ENCODE measurements at places on chromosomes 7 and 10. TPM values are rescaled to one million over a fixed set of nuclear protein-coding genes. Genes with fewer than 3 reads are reported as not detected.

- H3K4me3 ChIP-seq, result no peak overlapping the region
- no peak overlapping the region for H3K27ac ChIP-seq
- H3K36me3 ChIP-seq, result no peaks in the 10 kb centered on the region
- H3K27me3 ChIP-seq, result no peaks in the 10 kb centered on the region
- DNase-seq, result no peak
These were observed 52.2 kb downstream of the TMEM178B start for GRCh38 chr7:141126107-141126506.

FOXL3 gene
- not detected for total RNA-seq

DNA sequence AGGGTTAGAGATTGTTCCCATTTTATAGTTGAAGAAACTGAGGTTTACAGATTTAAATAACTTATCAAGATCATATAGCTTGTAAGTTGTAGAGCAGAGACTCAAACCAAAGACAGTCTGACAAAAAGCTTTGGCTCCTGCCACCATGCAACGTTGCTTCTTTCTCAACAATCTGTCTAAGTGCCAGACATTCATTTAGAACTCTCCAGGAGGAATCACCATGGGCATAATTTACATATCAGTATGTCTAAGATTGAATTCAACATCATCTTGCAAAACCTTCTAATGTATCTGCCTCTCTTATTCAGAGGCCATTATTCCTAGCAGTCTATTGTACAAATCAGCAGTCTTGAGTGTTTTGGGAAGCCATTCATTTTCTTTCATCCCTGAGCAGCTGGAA is 163.5 kb upstream of the PLXDC2 start:
- H3K4me3 ChIP-seq, result no peak overlapping the region
- H3K27me3 ChIP-seq, result no peaks in the 10 kb centered on the region
- no peak for DNase-seq
- H3K36me3 ChIP-seq, result no peaks in the 10 kb centered on the region
- H3K27ac ChIP-seq, result no peak overlapping the region

SEMA3C gene
- 28.6 TPM for total RNA-seq

DRGX gene
- not detected for total RNA-seq

CDK14 gene
- 20.8 TPM for total RNA-seq

DNA sequence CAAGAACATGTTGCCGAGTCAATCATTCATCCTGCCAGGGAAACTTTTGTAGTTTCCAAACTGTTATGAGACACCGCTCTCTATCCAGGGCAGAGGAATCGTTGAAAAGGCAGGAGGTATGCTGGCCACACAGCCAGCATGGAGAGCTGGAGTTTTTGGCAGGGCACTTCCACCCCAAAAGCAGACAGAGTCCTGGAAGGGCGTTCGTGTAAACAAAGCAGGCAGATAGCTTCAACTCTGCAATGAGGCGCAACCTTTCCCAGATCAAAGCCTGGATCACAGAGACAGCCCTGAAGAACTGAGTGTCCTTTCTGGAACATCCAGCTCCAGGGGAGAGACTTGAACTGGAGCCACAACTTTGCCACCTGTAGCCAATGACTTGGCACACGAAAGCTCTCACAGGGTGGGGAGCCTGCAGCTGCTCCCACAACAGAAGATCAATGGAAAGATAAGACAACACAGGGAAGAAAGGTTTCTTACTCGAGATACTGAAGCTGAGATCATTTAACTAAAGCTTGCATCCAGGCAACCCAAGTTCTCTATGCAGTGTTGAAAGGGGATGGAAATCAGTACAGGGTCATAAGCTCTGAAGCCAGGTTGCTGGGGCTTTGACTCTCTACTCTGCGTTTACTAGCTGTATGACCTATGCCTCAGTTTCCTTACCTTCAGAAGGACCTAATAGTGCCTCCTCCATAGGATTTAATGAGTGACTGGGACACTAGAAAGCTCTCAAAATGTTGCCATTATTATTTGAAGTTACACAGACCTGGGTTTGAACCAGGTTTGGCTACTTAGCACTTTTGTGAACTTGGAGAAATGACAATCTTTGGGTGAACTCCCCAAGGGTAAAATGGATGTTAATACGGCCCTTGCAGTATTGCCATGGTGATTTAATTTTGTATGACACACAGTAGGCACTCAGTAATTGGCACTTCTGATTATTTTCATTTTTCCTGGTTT is 434.8 kb upstream of the NPVF start:
- no peak overlapping the region for H3K4me3 ChIP-seq
- no peaks in the 10 kb centered on the region for H3K4me1 ChIP-seq
- no peaks in the 10 kb centered on the region for H3K27me3 ChIP-seq
- H3K27ac ChIP-seq, result no peak overlapping the region

ARMH3 gene
- total RNA-seq, result 2.7 TPM

- H3K36me3 ChIP-seq, result no peaks in the 10 kb centered on the region
- H3K27ac ChIP-seq, result no peak overlapping the region
- H3K4me1 ChIP-seq, result no peaks in the 10 kb centered on the region
- DNase-seq, result no peak
- H3K27me3 ChIP-seq, result no peaks in the 10 kb centered on the region
These were observed 91.6 kb downstream of the INPP5A start for GRCh38 chr10:132628966-132629900.

GRCh38 chr7:71739520-71740173 is 607.7 kb downstream of the GALNT17 start:
- no peaks in the 10 kb centered on the region for H3K4me1 ChIP-seq
- no peaks in the 10 kb centered on the region for H3K36me3 ChIP-seq
- no peak overlapping the region for H3K4me3 ChIP-seq
- no peak for DNase-seq
- no peak overlapping the region for H3K27ac ChIP-seq

PSD gene
- total RNA-seq, result 0.08 TPM

PRKG1 gene
- total RNA-seq, result not detected

DNA sequence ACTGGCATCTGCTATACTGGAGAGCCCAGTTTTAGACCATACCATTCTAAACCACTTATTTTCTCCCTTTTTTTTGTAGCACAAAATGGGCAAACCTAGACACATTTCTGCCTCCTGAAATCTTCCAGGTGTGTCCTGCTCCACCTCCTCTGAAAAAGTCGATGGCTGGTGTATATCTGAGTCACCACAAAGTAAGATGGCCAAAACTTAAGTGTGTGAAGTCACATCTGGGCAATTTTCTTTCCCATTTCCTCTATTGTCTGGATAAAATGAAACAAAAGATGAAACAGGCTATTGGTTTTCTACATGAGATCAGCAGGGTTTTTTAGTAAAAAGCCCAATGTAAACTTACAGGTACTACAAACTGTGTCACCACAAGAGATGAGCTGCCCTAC is 65.5 kb downstream of the OSBPL3 start:
- H3K27me3 ChIP-seq, result no peaks in the 10 kb centered on the region
- peaks cover 8% of the 10 kb centered on the region for H3K4me1 ChIP-seq
- no peak overlapping the region for H3K4me3 ChIP-seq
- no peak for DNase-seq

- no peaks in the 10 kb centered on the region for H3K36me3 ChIP-seq
- H3K4me1 ChIP-seq, result peaks cover 26% of the 10 kb centered on the region
- DNase-seq, result no peak
- peak overlapping the region; percentile 42 for H3K27ac ChIP-seq
- H3K4me3 ChIP-seq, result no peak overlapping the region
- H3K27me3 ChIP-seq, result no peaks in the 10 kb centered on the region
These were observed 95.7 kb downstream of the GNAI1 start for GRCh38 chr7:80230327-80230726.

DNA sequence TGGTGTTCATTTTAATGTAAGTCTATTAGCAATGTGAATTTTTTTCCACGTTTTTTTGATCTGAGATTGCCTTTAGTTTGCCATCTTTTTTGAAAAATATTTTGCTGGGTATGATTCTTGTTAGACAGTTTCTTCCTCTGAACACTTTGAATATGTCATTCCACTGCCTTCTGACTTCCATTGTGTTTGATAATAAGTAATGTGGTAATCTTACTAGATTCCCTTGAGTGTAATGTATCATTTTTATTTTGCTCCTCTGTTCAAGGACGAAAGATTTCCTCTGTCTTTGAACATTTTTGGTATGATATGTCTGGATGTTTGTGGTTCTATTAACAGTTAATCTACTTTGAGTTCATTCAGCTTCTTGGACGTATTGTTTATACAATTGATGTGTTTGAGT is 371.4 kb downstream of the SUGCT start:
- no peak overlapping the region for H3K27ac ChIP-seq
- DNase-seq, result no peak

SCIN gene
- 0.37 TPM for total RNA-seq

All from SJSA1 (cell line).